Hepatocyte (in vitro differentiated cells): ENCODE measurements at places on chromosomes 5 and 9. TPM values are rescaled to one million over a fixed set of nuclear protein-coding genes. Genes with fewer than 3 reads are reported as not detected.

PCAT7 gene
- polyA plus RNA-seq, result 9.6 and 11.3 TPM in 2 replicates

GRCh38 chr5:135741040-135741439 lies 93.4 kb upstream of the SLC25A48 start:
- peaks cover 18% of the 10 kb centered on the region for H3K4me1 ChIP-seq
- no peaks in the 10 kb centered on the region for H3K36me3 ChIP-seq
- H3K27me3 ChIP-seq, result no peaks in the 10 kb centered on the region
- no peak for DNase-seq
- no peak overlapping the region for H3K27ac ChIP-seq

GRCh38 chr5:61734966-61735365 lies 402.9 kb downstream of the ZSWIM6 start:
- DNase-seq, result no peak
- H3K27me3 ChIP-seq, result peaks cover 7% of the 10 kb centered on the region
- no peaks in the 10 kb centered on the region for H3K36me3 ChIP-seq
- H3K4me3 ChIP-seq, result no peak overlapping the region

GRCh38 chr9:78397045-78397444 lies 100.1 kb downstream of the PSAT1 start:
- no peak overlapping the region for H3K4me3 ChIP-seq
- H3K27ac ChIP-seq, result no peak overlapping the region
- no peaks in the 10 kb centered on the region for H3K4me1 ChIP-seq
- no peak for DNase-seq
- no peaks in the 10 kb centered on the region for H3K36me3 ChIP-seq
- H3K27me3 ChIP-seq, result peaks cover 6% of the 10 kb centered on the region

- H3K27ac ChIP-seq, result no peak overlapping the region
- no peaks in the 10 kb centered on the region for H3K27me3 ChIP-seq
- DNase-seq, result no peak
- H3K4me1 ChIP-seq, result no peaks in the 10 kb centered on the region
Observed at GRCh38 chr5:42108468-42108867, 183.4 kb downstream of the FBXO4 start.

GRCh38 chr5:16934123-16934522 lies 2.0 kb downstream of the MYO10 start:
- peak; percentile 87 for DNase-seq
- peaks cover 17% of the 10 kb centered on the region for H3K4me1 ChIP-seq
- peak overlapping the region; percentile 94 for H3K27ac ChIP-seq

ADAMTS13 gene
- polyA plus RNA-seq, result 6.5 and 11.4 TPM in 2 replicates

SELENOP gene
- 2,543 and 3,137 TPM in 2 replicates for polyA plus RNA-seq

DNA sequence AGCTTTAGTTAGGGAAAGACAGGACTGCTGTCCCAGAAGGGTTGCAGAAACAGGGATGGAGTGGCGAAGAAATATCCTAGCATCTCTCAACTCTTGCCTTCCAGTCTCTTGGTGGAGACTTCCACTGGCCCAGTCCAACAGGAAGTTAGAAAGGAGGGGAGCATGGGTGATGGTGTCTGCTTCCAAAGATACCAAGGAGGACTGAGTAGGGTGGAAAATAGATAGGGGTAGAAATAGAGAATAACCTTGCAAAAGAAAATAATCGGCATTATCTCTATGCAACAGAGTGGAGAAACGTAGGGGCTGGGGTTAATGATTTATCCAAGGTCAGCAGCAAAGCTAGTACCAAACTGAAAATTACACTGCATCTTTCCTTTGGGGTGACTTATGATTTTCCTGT lies 242.3 kb downstream of the PSAT1 start:
- H3K36me3 ChIP-seq, result no peaks in the 10 kb centered on the region
- no peak overlapping the region for H3K4me3 ChIP-seq
- H3K27me3 ChIP-seq, result no peaks in the 10 kb centered on the region

DNA sequence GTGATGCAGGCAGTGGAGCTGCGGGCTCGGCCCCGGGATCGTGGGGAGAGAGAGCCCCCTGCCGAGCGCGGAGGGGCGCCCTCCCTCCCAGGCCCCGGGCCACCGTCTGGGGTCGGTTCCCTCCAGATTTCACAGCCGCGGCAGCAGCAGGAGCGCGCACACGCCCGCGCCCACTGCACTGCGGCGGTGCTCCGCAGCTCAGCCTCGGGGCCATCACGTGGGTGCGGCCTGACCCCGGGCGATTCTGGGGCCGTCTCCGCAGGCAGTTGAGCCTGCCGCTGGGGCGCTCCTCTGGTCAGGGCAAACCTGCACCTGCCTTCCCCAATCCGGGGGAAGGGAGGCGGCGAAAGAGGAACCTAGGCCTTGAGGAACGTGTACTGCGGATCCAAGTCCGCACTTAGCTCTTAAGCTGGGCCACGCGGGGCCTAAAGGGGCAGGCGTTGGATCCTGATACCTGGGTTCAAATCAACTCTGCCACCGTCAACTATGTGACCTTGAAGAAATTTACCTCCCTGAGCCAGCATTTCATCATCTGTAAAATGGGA lies 9.4 kb upstream of the DELE1 start:
- H3K4me1 ChIP-seq, result peaks cover 10% of the 10 kb centered on the region
- H3K27me3 ChIP-seq, result peaks cover 15% of the 10 kb centered on the region
- H3K36me3 ChIP-seq, result no peaks in the 10 kb centered on the region
- DNase-seq, result peak; percentile 63
- H3K27ac ChIP-seq, result no peak overlapping the region
- H3K4me3 ChIP-seq, result peak overlapping the region; percentile 27

GRCh38 chr5:170597872-170598271 lies 94.1 kb downstream of the KCNIP1 start:
- H3K36me3 ChIP-seq, result no peaks in the 10 kb centered on the region
- peaks cover 11% of the 10 kb centered on the region for H3K27me3 ChIP-seq
- H3K4me1 ChIP-seq, result no peaks in the 10 kb centered on the region
- H3K27ac ChIP-seq, result no peak overlapping the region

DNA sequence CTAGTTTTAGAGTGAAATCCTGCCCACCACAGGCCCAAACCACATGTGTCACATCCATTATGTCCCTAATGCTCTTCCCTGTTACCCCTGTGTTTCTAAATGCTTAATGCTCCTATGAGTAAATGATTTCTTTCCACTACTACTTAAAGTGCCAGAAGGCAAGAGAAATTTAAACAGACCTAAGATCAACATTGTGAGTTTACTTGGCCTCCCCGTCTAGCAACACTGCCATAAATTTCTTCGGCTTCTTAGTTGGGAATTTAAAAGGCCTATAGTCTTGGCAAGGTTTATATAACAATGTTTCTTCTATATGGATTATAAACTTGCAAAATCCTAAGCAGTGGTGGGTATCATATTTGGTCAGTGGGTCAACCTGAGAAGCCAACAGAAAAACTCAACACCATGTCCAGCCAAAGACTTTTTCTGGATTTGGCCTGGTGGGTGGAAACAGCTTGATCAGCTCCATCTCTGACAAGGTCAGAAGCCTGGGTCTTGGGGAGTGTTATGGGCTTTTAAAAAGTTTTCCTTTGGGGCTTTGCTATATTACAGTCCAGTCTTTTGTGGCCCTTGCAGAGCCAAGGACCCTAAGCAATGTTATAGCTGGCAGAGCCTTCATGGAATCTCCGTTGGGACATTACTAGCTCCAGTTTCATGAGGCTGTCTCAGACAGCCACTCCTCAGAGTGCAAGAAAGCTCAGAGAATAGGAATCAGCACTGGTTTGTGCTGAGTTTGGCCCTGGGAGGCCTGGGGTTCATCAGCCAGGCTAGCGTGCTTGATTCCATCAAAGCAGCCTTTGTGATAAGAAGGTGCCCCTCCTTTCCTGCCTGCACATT lies 119.8 kb downstream of the PRDM6 start:
- H3K36me3 ChIP-seq, result no peaks in the 10 kb centered on the region
- H3K27me3 ChIP-seq, result no peaks in the 10 kb centered on the region
- peak; percentile 18 for DNase-seq
- H3K4me3 ChIP-seq, result no peak overlapping the region

FAM153A gene
- polyA plus RNA-seq, result 0.23 and 0.56 TPM in 2 replicates

GRAMD2B gene
- polyA plus RNA-seq, result 9.3 and 18.9 TPM in 2 replicates

GRCh38 chr9:710951-711745 lies 130.3 kb upstream of the DMRT1 start:
- peaks cover 23% of the 10 kb centered on the region for H3K4me1 ChIP-seq
- H3K27me3 ChIP-seq, result no peaks in the 10 kb centered on the region
- no peak overlapping the region for H3K27ac ChIP-seq
- DNase-seq, result no peak
- no peaks in the 10 kb centered on the region for H3K36me3 ChIP-seq

DNA sequence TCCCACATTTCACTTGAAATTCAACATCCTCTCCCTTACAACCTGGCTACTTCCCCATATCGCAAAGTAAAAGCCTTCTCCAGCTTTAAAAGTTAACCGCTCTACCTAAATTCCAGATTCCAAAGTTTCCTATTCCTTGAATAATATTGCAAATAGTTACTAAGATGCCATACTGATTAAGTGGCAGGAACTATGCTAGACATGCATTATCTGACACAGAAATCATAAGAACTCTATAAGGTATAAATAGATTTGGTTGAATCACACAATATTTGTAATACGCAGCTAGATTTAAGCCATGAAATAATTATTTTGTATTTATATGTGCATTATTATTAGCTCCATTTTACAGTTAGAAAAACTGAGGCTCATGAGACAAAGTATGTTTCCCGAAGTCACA lies 92.8 kb downstream of the NFIB start:
- no peak overlapping the region for H3K27ac ChIP-seq
- no peak overlapping the region for H3K4me3 ChIP-seq
- H3K36me3 ChIP-seq, result no peaks in the 10 kb centered on the region
- no peaks in the 10 kb centered on the region for H3K4me1 ChIP-seq
- no peaks in the 10 kb centered on the region for H3K27me3 ChIP-seq
- DNase-seq, result no peak

DNA sequence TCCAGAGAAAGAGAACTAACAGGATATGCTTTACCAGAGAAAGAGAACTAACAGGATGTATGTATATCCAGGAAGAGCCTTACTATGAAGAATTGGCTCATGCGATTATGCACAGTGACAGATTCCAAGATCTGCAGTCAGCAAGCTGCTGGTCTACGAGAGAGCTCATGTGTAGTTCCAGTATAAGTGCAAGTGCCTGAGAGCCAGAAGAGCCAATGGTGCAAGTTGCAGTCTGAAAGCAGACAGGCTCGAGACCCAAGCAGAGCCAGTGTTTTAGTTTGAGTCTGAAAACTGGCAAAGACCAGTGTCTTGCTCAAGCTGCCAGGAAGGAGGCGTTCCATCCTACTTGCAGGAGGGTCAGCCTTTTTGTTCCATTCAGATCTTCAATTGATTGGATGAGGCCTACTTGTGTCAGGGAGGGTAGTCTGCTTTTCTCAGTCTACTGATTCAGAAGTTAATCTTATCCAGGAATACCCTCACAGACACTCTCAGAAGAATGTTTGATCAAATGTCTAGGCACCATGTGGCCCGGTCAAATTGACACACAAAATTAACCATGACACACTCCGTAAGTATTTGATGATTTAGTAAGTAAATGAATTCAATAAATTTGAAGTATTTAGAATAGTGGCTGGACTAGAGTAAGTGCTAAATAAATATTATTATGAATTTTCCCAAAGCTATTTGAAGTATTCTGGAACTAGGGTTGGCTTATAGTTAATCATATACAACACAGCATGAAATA lies 372.1 kb upstream of the SGCD start:
- H3K36me3 ChIP-seq, result no peaks in the 10 kb centered on the region
- DNase-seq, result no peak
- peaks cover 12% of the 10 kb centered on the region for H3K4me1 ChIP-seq

DNA sequence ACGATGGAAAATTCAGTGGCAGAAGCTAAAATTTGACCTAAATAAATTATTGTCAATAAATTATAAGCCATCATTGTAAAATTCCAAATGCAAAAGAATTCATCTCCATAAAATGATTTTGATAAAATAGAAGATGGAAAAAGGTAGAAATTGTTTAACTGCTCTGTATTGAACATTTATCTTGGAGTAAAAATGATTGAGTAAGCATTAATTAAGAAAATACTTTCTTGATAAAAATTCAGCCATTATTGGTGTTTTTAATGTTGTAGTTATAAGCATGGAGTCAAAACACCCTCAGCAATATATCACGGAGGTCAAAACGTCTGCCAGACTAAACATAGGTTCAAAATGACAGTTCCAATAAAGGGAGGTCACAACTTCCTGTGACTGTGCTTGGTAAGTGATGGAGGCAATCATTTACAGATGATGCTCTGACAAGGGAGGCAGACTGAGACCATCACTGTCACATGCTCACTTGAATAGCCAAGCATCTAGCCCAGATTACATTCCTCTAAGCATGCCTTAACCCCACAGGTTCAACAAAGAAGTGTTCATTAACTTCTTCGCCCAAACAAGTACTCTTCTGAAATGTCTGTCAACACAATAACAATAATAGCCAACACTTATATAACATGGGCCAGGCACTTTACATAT lies 69.5 kb downstream of the SH3TC2 start:
- H3K36me3 ChIP-seq, result no peaks in the 10 kb centered on the region
- DNase-seq, result no peak
- no peaks in the 10 kb centered on the region for H3K27me3 ChIP-seq
- H3K4me1 ChIP-seq, result no peaks in the 10 kb centered on the region

GRCh38 chr5:17828681-17829080 lies 194.4 kb downstream of the TAF11L14 start:
- no peaks in the 10 kb centered on the region for H3K4me1 ChIP-seq
- H3K27ac ChIP-seq, result no peak overlapping the region
- DNase-seq, result no peak
- no peaks in the 10 kb centered on the region for H3K27me3 ChIP-seq
- no peak overlapping the region for H3K4me3 ChIP-seq

- H3K4me1 ChIP-seq, result no peaks in the 10 kb centered on the region
- no peaks in the 10 kb centered on the region for H3K36me3 ChIP-seq
- H3K27ac ChIP-seq, result no peak overlapping the region
- peak; percentile 19 for DNase-seq
- no peak overlapping the region for H3K4me3 ChIP-seq
Observed at GRCh38 chr9:6184749-6185645, 30.6 kb upstream of the IL33 start.

GRCh38 chr9:92163276-92163675 lies 48.1 kb upstream of the SPTLC1 start:
- H3K36me3 ChIP-seq, result no peaks in the 10 kb centered on the region
- no peaks in the 10 kb centered on the region for H3K27me3 ChIP-seq
- no peaks in the 10 kb centered on the region for H3K4me1 ChIP-seq
- H3K27ac ChIP-seq, result no peak overlapping the region
- DNase-seq, result no peak

GRCh38 chr5:113199122-113199905 lies 222.7 kb downstream of the DCP2 start:
- no peak overlapping the region for H3K4me3 ChIP-seq
- no peaks in the 10 kb centered on the region for H3K27me3 ChIP-seq
- H3K36me3 ChIP-seq, result no peaks in the 10 kb centered on the region
- peaks cover 41% of the 10 kb centered on the region for H3K4me1 ChIP-seq
- H3K27ac ChIP-seq, result peak overlapping the region; percentile 17

GRCh38 chr5:172795318-172795977 lies 24.5 kb upstream of the DUSP1 start:
- H3K4me1 ChIP-seq, result peaks cover 9% of the 10 kb centered on the region
- peak overlapping the region; percentile 81 for H3K27ac ChIP-seq
- H3K36me3 ChIP-seq, result no peaks in the 10 kb centered on the region

QRFP gene
- polyA plus RNA-seq, result 0.21 and 0.74 TPM in 2 replicates

CAPSL gene
- polyA plus RNA-seq, result 0.66 and 0.91 TPM in 2 replicates

HRH2 gene
- 2.2 and 2.4 TPM in 2 replicates for polyA plus RNA-seq
